Esophagus mucosa (tissue), 1 donor: ENCODE measurements at places on chromosomes 12 and 14. TPM values are rescaled to one million over a fixed set of nuclear protein-coding genes. Genes with fewer than 3 reads are reported as not detected.

DBX2 gene
- not detected for total RNA-seq

SLC38A4 gene
- total RNA-seq: 2.4 TPM

KERA gene
- not detected for total RNA-seq

NOXRED1 gene
- not detected for total RNA-seq

CACNA1C gene
- total RNA-seq: 1.1 TPM

PRR4 gene
- 0.64 TPM for total RNA-seq
